ENCODE measurements at places on chromosomes 6 and 20. TPM values are rescaled to one million over a fixed set of nuclear protein-coding genes. Genes with fewer than 3 reads are reported as not detected.

Gene ZGPAT
- total RNA-seq: 27.2 TPM

Gene GPX5
- total RNA-seq: not detected

Gene MPC1
- total RNA-seq: 13.3 TPM

GRCh38 chr20:52921340-52921739 lies 50.8 kb upstream of the TSHZ2 start:
- H3K4me1 ChIP-seq: no peaks in the 10 kb centered on the region
- DNase-seq: no peak
- no peak overlapping the region for H3K27ac ChIP-seq
- H3K36me3 ChIP-seq: no peaks in the 10 kb centered on the region

DNA sequence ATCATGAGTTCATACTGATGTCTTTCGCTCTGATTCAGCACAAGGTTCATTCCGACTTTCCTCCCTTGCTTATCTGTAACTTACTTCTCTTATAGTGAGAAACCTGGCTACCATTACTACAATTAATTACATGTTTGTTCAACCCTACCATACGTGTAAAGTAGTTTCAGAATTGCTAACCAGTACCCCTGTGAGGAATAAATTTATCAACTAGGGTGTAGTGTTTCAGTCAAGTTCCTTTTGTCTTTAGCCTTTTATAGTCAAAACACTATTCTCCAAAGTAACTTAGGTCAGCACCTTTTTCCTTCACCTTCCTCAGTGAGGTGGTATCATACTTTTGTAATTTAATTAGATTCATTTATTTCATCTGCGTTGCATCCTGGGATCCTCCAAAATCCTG lies 64.9 kb downstream of the MAP3K4 start:
- no peaks in the 10 kb centered on the region for H3K4me1 ChIP-seq
- no peak overlapping the region for H3K27ac ChIP-seq
- no peak overlapping the region for H3K4me3 ChIP-seq
- no peak for DNase-seq
- no peaks in the 10 kb centered on the region for H3K36me3 ChIP-seq
- no peaks in the 10 kb centered on the region for H3K27me3 ChIP-seq

All from PC-9 (cell line).